Mammary epithelial cell (primary cell): ENCODE measurements at places on chromosomes 4 and X. TPM values are rescaled to one million over a fixed set of nuclear protein-coding genes. Genes with fewer than 3 reads are reported as not detected.

DNA sequence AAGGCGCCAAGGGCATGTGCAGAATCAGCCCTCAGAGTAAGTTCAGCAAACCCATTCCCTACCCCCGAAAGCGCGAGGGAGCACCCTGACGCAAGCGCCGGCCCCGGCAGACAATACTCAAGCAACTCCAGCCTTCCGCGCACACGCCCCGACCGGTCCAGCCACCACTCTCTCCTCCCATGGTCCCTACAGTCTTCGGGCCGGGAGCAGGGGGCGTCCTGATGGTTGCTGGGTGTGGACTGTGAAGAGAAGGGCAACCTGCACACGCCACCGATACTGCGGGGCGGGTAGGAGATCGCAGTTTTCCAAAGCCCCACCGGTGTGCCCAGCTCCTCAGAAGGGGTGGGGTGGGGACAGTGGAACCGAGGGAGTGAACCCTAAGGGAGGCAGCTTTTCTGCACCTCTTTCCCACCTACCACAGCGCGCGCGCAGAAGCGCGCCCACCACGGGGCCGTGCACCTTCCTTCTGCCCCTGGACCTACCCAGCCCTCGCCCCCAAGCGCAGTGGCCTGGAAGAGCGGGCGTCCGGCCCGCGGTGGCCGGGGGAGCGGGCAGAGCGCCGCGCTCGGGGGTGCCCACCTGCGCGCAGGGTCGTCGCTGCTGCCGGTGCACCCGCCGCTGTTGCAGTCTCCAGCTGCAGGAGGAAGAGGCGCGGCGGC is 650.2 kb upstream of the DIPK2B start:
- peak; percentile 44 for DNase-seq

Gene CLRN2
- total RNA-seq, result not detected in 2 replicates

DNA sequence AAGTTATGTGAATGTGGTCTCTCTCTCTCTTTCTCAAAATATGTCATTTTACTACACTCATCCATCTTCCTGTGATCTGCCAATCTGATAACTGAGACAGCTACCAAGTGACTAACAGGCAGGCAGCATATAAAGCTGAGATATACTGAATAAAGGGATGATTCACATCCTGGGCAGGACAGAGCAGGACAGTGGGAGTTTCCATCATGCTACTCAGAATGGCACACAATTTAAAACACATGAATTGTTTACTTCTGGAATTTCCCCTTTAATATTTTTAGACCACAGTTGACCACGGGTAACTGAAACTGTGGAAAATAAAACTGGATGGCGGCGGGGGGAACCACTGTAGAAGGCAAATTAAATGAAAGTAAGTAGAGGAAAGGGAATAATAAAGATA is 58.6 kb upstream of the DCTD start:
- peak; percentile 96 for DNase-seq

Gene RAB40AL
- 1.3 TPM for total RNA-seq

DNA sequence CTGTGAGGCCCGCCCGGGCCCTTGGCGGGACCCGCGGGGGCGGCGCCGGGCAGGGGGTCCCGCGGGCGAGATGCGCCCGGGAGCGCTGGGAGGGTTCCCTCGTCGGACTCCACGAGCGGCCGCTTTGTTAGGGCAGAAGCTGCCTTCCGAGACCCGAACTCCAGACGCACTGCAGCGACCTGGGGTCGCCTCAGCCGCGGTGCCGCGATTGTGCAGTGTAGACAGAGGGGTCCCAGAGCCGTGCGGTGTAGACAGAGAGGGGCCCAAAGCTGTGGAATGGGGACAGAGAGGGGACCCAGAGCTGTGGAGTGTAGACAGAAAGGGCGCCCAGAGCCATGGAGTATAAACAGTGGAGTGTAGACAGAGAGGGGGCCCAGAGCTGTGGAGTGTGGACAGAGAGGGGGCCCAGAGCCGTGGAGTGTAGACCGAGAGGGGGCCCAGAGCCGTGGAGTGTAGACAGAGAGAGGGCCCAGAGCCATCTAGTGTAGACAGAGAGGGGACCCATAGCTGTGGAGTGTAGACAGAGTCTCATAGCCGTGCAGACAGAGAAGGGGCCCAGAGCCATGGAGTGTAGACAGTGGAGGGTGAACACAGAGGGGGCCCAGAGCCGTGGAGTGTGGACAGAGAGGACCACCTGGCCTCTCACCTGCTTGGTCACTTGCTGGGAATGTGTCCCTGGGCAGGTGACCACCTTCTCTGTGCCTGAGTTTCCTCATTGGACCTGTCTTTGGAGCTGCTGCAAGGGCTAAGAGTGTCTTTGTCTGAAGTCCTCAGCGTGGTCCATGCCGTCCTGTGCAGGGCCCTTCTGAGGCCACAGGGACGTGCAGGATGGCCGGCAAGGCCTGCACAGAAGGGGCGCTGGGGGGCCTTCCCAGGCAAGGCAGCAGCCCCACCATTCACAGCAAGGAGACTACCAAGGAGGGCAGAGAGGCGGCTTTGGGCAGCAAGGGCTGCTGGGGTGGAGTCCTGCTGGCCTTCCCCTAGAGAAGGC is 875 bp downstream of the RGS12 start:
- no peak for DNase-seq

GRCh38 chr4:127995776-127996175 is 30.6 kb downstream of the ABHD18 start:
- peak; percentile 71 for DNase-seq

DNA sequence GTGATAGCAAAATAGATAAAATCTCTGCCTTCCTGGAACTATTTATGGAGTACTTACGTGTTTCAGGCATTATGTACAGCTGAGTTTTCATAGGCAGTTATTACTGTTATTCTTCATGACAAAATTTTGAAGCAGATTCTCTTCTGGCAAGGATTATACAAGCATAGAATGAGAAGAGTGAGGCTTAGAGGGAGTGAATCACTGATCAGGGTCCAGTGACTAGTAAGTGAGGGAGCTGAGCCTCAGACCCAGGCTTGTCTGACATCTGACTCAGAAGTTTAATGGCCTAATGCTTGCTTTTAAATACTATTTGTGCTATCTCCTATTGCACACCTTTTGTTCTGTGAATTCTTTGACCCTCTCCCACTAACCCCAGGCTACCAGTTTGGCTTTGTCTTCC is 110.6 kb downstream of the DTHD1 start:
- peak; percentile 27 for DNase-seq

DNA sequence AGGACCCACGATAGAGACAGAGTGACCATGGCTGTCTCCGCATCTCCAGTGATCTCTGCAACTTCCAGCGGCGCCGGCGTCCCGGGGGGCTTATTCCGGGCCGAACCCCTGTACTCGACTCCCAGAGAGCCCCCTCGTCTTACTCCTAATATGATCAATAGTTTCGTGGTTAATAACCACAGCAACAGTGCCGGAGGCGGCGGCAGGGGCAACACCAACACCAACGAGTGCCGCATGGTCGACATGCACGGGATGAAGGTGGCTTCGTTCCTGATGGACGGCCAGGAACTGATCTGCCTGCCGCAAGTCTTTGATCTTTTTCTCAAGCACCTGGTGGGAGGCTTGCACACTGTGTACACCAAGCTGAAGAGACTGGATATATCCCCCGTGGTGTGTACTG is 343 bp downstream of the DACH2 start:
- DNase-seq, result no peak

DNA sequence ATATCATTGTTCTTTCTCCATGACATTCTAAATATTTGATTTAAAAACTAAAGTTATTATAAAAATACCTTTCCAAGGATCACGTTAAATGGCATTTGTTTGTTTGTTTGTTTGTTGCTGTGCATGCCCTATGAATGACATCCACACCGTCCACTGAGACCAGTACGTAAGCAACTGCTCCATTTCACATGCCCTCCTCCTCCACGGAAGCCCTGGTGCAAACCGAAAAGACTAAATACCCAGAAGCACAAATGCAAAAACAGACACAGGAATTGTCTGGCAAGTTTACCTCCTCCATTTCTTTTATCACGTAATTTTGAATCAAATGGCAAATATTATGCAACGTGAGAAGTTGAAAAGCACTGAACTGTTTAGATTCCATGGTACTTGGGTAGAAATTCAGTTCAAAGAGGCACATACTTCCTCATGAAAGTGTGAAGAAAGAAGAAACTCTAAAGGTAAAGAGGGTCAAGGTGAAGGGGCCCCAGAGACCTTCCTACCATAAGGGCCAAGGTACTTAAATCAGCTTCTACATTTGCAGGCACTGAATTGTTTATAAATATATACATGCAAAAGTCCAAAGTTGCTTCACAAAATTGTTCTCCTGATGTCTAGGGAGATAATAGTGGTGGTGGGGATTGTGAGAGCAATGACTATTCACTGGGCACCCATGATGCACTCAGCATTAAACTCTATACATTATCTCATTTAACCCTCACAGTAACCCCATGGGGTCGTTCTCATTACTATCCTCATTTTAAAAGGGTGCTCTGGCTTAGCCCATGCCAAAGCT is 23.4 kb downstream of the IRF2 start:
- DNase-seq, result no peak

Gene RNF150
- total RNA-seq, result 0.08 TPM in 1 of 2 replicates, not detected in the other

GRCh38 chr4:151584101-151584500 is 175.1 kb downstream of the FHIP1A start:
- peak; percentile 91 for DNase-seq

DNA sequence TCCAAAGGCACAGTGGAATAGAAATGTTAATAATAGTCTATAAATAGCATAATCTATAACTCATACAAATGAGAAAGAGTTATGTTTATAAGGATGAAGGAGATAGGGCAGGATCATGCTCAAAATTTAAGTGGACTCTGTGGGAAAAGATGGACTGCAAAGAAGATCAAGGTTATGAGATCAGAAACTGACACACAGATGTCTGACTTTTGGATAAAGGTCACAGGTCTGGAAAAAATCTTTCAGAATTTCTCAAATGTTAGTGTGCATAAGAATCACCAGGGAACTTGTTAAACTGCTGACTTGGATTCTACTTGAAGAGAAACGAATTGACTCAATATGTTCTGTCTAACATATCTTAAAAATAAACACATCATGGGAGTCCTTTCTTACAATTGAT is 104.1 kb downstream of the FSTL5 start:
- DNase-seq, result no peak

Gene SSX2
- not detected for total RNA-seq

- DNase-seq, result no peak
Measured at GRCh38 chr4:7068883-7069282, 1.0 kb upstream of the GRPEL1 start.

Gene TSR2
- total RNA-seq, result 8.0 TPM

GRCh38 chrX:87425618-87426017 is 92.0 kb upstream of the KLHL4 start:
- no peak for DNase-seq

Gene XAGE1A
- total RNA-seq, result not detected in 2 replicates

DNA sequence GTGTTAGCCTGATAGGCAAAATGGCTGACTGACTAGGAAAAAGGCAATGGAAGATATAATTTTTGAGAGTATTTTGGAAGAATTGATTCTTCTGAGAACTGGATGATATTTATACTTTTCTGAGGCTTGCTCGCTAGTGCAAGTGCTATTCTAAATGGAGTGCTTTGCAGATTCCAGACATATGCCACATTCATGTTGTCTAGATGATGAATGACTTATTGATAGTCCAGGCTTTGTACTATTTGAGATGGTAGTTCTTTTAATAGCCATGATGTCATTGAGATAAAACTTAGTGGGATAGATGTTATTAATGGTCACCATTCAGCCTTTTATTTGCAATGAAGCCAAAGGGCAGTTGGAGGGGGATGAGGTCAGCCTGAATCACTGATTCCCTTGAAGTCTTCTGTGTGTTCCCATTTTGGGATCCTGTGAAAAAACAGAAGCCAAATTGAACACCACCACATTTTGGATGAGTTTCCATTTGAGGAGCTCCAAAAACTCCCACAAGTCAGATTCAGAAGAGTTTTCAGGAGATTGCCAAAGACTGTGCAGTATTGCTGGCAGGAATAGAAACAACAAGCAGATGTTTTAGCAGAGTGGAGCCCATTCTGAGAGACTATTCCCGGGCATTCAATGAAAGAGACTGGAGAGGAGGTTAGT is 184.1 kb downstream of the IL1RAPL2 start:
- DNase-seq, result no peak

Gene BEX4
- 9.8 and 14.7 TPM in 2 replicates for total RNA-seq

- no peak for DNase-seq
Measured at GRCh38 chr4:38008571-38009021, 48.4 kb downstream of the PTTG2 start.

DNA sequence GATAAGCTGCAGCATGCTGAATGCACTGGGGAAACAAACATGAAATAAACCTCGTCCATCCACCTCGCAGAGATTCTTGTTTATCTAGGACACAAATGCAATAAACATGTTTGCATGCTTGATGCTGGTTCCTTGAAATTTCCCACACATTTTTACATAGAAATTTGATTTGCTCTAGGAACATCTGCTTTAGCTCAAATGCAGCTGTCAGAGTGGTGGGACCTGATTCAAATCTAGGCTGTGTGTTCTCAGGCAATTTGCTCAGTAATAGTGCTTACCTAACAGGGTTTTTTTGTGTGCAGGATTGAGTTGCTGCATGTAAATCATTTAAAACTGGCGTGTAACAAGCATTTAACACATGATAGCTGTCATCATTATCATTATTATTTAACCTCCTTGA is 293.1 kb downstream of the QDPR start:
- DNase-seq, result no peak

Gene CCSER1
- 0.19 and 0.26 TPM in 2 replicates for total RNA-seq

DNA sequence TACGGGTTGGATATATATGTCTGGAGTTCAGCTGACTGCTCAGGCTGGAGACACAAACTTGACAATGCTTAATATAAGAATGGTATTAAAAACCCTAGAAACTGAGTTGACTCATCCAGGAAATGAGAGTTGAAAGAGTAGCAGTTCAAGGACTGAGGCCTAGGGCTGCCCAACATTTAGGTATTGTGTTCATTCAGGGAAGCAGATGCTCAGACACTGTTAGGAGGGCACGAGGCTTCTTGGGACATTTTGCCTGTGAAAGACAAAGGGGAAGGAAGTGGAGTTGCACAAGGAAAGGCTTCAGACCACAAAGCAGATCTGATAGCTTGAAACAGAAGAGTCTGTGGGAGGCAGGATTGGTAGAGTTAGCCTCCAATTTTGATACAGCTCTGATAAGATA is 52.0 kb upstream of the HS3ST1 start:
- DNase-seq, result no peak

Gene RTL9
- total RNA-seq, result not detected

- DNase-seq, result no peak
Measured at GRCh38 chrX:79259073-79259689, 108.0 kb downstream of the ITM2A start.

- DNase-seq, result no peak
Measured at GRCh38 chr4:122842392-122842791, 15.8 kb downstream of the FGF2 start.

Gene ETDA
- total RNA-seq, result not detected

GRCh38 chr4:26782168-26782829 is 78.3 kb upstream of the STIM2 start:
- DNase-seq, result no peak

Gene TBC1D9
- total RNA-seq, result 42.8 TPM

GRCh38 chr4:154465085-154465484 is 26.5 kb downstream of the DCHS2 start:
- DNase-seq, result peak; percentile 75

DNA sequence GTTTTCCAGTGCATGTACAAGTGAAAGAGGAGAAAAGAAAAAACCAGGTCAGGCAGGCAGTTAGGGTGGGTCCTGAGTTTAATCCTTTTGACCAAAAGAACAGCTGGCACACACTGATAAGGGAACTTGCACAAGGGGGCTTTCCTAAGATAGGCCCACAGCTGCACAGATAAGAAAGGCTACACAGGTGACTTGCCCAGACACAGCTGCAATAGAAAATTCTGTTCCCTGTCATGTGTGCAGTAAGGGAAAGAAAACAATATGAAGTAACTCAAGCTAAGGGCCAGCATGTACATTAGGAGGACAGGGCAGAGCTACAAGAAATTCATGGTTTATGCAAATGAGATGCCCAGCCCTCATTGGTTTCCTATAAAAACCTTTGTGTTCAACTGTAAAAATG is 32.9 kb downstream of the LUZP4 start:
- no peak for DNase-seq
